MM.1S (cell line): ENCODE measurements at places on chromosomes 16 and 17.

DNA sequence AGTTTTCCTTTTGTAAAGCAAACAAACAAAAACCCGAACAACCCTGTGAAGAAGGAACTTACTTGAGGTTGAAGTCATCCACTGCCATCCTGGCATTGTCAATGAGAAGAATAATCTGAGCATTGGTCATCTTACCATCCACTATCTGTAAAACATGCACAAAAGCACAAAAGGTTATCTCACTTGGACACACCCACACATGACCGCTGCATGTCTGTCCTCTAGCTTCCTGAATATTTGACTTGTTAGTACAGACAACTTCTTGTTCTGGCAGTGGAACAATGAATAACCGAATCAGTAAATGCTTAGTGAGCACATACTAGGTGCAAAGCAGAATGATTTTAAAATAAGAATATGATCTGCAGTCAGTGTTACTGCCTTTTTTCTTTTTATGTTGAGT, 6.1 kb downstream of the KRT23 start:
- no peak for DNase-seq
- H3K4me3 ChIP-seq, result no peak overlapping the region
- H3K27ac ChIP-seq, result no peak overlapping the region
- no peaks in the 10 kb centered on the region for H3K4me1 ChIP-seq
- H3K36me3 ChIP-seq, result no peaks in the 10 kb centered on the region
- no peaks in the 10 kb centered on the region for H3K27me3 ChIP-seq

GRCh38 chr16:67730326-67730725, 11.2 kb upstream of the GFOD2 start:
- no peak overlapping the region for H3K4me3 ChIP-seq
- peaks cover 16% of the 10 kb centered on the region for H3K4me1 ChIP-seq
- no peaks in the 10 kb centered on the region for H3K36me3 ChIP-seq
- H3K27me3 ChIP-seq, result no peaks in the 10 kb centered on the region
- no peak overlapping the region for H3K27ac ChIP-seq

DNA sequence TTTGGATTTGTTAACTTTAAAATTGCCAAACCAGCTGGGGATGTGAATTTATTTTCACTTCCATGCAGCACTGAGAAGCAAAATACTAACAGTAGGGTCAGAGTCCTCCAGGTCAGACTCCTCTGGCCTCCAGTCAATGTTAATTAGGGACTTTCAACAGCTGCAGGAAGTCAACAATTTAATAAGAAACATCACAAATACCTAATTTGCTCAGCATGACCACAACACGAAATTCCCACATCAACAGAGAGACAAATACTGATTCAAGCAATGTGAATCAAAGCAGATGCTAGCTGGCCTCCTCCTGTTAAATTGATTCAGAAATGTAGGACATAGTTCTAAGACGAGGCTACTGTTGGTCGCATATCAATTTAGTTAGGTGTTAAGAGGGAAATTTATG, 111.7 kb downstream of the ABCA8 start:
- no peaks in the 10 kb centered on the region for H3K36me3 ChIP-seq
- H3K4me1 ChIP-seq, result no peaks in the 10 kb centered on the region
- no peak overlapping the region for H3K4me3 ChIP-seq
- H3K27ac ChIP-seq, result no peak overlapping the region

DNA sequence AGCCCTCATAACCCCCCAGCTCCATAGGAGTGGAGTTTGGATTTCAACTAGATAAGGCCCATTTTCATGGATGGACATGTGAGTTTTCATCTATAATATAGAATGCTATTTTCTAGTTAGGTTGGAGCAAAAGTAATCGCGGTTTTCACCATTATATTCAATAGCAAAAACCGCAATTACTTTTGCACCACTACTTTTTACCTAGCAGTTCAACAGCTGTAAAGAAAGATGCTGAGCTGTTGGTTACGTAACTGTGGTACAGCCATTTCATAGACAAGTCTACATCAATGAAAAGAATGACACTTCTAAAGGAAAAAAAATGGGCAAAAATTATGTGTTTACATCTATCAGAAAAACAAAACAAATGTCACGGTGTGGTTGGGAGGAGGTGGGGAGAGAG, 507.7 kb downstream of the MAF start:
- H3K27ac ChIP-seq, result no peak overlapping the region
- H3K36me3 ChIP-seq, result no peaks in the 10 kb centered on the region
- no peak overlapping the region for H3K4me3 ChIP-seq
- DNase-seq, result no peak
- no peaks in the 10 kb centered on the region for H3K4me1 ChIP-seq

DNA sequence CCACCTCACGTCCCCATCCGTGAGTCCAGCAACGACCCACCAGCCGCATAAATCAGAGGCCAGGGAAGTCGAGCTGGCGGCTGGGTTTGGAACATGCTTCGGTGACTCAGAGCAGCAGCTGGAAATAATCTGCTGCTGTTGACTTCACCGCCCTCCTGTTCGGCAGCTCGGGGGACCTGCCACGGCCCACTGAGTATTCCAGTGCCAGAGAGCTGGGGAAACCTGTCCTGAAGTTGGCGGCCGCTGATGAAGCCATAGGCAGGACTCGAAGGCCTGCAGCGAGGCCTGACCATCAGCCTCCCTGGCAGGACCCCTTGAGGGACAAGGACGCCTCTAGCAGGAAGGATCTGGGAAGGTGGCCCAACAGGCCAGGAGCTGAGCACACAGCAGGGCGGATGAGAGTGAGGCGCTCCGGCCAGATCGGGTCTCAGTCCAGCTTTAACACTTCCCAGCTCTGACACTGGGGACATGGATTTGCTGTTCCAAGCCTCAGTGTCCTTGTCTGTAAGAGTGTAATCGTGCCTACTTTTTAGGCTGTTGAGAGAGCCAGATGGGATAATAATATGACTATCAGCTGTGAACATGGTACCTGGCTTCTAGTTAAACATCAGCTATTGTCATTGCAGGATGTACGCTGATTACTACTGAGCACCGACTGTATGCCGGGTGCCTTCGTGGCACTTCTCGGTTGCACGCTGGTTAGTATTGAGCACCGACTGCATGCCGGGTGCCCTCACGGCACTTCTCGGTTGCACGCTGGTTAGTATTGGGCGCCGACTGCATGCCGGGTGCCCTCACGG, 50.4 kb upstream of the CIBAR2 start:
- H3K4me3 ChIP-seq, result no peak overlapping the region
- DNase-seq, result no peak
- H3K27me3 ChIP-seq, result peaks cover 74% of the 10 kb centered on the region

- H3K27ac ChIP-seq, result no peak overlapping the region
- no peak overlapping the region for H3K4me3 ChIP-seq
- H3K36me3 ChIP-seq, result no peaks in the 10 kb centered on the region
- no peak for DNase-seq
- H3K27me3 ChIP-seq, result no peaks in the 10 kb centered on the region
- H3K4me1 ChIP-seq, result no peaks in the 10 kb centered on the region
These were observed 432.5 kb downstream of the CDH13 start for GRCh38 chr16:83059237-83059636.
